ENCODE measurements at places on chromosomes 11 and 22.
A peak's percentile ranks its signal among the peaks of the same experiment; 100 is the strongest.

DNA sequence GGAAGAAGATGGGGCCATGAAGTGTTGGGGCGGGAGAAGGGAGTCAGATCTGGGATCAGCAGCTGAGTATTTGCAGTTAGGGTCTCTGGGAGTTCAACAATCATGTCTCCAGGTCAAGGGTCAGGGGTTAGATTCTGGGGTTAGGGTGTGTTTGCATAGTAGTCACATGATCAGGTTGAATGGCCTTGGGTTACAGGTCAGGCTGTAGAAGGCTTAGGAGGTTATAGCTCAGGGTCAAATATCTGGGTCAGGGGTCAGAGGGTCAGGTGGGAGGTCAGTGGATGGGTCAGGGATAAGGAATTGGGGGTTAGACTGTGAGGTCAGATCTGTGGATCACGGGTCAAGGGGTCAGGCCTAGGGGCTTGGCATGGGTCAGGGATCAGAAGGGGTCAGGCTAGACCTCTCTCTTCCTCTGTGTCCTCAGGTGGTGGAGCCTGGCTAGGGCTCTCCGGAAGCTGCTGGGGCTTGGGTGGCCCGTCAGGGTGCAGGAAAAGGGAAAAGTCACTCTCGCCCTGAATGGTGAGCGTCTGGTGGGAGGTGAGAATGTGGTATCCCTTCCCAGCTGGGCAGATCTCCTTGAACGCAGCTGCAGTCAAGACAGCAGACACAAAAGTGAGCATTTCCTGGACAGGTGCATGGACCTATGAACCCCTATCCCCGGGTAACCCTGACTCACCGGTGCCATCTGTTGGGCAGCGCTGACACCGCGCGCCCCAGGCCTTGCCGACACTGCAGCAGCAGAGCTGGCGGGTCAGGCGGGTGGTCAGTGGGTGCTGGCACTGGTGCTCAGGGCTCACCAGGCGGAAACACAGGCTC, 6.4 kb downstream of the LTBP3 start:
- DNase-seq: peak; percentile 71

- DNase-seq: no peak
Observed at GRCh38 chr11:13229136-13229535, 48.5 kb upstream of the BMAL1 start.

GRCh38 chr22:27903805-27904473, 15.1 kb downstream of the PITPNB start:
- DNase-seq: no peak

- no peak for DNase-seq
Observed at GRCh38 chr11:133078012-133078411, 454.3 kb downstream of the OPCML start.

DNA sequence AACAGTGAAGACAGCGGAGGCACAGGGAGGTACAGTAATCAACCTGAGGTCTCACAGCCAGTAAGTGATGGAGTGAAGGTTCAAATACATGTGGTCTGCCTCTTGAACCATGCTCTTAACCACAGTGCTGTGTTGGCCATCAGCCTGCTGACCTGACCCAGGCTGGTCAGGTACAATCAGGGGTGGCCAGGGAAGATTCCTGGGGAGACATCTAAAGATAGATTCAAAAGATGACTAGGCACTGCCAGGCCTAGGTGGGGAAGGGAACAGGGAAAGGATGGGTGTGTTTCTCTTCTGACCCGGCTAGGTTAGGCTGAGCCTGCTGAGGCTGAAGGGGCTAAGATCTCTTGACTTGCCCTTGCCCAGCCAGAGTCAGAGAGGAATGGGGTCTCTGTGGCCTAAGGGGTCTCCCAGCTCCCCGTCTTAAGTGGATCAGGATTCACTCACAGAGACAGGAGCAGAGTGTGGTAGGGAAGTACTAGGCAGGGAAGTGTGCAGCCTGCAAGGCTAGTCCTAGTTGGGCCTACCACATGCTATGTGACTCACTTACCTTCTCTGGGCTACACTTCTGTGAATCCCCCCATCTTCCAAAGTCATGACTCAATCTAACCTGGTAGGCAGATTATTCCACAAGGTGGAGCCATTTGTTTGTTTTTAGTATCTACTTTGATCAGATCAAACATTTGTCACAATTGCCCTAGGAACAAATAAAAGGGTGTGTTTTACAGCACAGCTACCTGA, 10.4 kb upstream of the SREBF2 start:
- peak; percentile 45 for DNase-seq

DNA sequence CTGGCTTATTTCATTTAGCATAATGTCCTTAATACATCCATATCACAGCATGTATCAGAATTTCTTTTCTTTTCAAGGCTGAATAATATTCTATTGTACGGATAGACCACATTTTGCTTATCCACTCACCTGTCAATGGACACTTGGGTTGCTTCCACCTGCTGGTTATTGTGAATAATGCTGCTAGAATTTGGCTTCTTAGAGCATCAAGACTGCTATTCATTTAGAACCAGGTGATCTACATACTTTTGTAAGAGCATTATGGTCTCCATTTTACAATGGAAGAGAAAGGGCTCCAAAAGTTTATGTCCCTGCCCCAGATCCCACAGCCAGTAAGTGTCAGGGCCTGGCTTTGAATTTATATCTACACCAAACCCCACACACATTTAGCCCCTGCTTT, 100.7 kb upstream of the CD82 start:
- DNase-seq: no peak

DNA sequence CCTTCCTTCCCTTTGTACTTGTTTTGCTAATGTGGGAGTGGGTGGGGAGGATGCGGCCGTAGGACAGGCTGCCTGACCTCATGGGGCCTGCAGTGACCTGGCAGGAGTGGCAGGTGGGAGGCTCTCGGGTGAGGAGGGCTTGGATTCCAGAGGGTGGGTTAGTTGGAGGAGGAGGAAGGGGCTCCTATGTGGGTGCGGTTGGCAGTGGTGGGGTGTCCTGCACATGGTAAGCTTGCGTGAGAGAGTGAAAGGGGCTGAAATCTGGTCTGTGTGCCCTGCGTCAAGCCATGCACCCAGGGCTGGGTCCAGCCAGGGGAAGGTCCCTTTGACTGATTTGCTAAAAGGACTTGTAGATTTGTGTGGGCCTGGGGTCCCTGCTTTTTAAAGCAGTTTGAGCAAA, 90.7 kb upstream of the OR4B1 start:
- no peak for DNase-seq

DNA sequence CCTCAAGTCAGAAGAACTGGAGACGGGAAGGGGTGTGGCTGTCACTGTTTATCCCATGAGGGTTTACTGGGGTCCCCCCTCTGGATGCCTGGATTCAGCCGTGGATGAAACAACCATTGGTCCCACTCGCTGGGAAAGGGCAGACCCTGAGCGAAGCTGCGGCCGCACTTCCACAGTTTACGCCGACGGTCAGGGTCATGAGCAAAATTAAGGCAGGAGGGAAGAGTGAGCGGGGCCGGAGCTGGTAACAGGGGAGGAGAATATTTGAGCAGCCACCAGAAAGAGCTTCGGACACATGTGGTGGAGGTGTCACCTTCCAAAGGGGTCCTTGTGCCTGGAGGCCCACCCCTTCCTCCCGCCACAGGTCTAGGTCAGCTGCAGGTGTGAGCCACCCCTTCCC, 344.9 kb downstream of the BRD1 start:
- DNase-seq: no peak

DNA sequence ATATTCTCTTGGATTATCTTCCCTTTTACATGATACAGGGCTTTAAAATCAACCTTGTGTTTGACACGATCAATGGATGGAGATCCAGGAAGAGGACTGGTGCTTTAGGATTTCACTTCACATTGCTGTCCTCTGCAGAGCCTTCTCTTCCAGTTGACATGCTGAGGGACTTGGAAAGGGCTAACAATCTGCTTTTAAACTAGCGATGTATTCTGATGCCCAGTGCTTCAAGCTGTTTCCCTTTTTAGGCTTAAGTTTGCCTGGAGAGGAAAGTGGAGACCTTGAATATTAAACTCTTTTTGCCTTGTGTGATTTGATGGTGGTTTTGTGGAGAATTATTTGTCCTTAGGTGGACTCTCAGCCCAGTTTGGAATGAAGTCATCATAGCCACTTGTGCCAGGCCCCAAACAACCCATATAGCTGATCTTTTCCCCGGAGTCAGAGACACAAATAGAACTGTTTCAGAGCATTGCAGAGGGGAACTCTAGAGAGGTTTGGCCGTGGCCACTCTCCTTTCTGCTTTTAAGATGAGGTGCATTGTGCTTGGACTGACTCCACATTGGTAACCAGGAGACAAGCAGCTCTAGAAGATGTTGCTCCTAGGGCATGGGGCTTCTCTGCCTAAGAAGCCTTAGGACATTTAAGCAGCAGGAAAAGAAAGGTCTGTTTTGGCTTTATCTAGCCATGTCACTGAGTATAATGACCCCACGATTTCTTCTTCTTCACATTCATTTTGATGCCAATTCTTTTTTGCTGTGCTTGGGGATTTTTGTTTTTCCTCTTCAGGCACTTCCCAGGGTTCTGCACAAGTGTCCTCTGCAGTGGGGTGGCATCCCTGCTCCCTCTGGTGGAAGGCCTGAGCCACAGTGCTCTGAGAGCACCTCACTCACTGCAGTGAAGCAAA, 152.8 kb downstream of the NCAM1 start:
- DNase-seq: no peak

DNA sequence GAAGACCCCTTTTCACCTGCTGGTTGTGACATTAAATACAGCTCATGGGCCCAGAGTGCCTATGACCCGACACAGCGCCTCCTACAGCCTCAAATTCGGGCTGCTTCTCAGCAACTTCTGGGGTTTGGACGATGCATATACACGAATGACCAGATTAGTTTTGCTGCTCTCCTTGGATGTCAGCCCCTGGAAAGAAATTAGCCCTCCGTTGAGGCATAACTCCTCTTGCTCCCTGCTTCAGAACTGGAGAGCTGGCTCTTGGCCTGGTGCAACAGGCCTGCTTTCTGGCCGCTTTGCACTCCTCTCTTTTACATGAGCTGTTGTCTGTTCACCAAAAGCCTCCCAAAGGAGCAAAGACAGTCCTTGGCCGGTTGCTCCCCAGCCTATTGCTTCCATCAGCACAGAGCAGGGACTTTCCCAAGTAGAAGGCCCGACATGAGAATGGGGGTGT, 3.3 kb downstream of the TECTA start:
- no peak for DNase-seq

DNA sequence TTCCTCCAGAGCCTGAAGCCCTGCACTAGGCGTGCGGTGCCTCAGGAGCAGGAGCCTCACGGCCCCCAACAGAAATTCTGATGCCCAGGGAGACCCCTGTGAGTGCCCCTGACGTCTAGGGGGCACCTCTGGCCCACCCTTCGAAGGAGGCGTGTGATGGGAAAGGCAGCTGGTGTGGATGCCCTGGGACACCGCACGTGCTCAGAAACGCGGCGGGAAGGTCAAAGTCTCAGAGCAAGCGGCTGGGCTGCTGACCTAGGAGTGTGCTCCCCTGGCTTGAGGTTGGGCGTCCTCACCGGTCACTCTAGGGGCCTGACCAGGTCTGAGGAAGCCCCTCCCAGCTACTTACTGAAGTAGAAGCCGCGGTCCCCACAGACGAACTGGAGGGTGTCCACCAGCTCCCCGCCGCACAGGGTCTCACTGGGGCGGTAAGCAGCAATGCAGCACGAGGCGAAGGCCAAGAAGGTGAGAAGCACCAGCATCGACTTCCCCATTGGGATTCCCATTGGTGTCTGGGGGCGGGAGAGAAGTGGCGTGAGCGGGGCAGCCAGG, 4.1 kb downstream of the IGF2 start:
- DNase-seq: no peak

DNA sequence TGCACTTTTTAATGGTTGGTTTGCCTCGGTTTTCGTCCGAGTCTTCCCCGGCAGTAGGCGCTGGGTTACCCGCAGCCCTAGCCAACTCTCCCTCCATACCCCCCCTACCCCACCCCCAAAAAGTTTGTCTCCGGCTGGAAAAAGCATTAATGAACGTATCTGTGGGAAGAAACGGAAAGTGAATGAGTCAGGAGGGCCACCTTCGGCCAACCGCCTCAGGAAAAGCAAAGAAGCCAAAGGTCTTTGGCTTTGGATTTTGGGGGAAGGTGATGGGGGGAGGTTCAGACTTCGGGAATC, 508 bp upstream of the FLI1 start:
- no peak for DNase-seq

- no peak for DNase-seq
Observed at GRCh38 chr11:123903932-123904331, 2.0 kb downstream of the OR8D4 start.

GRCh38 chr11:78432956-78433355, 15.3 kb upstream of the GAB2 start:
- no peak for DNase-seq

DNA sequence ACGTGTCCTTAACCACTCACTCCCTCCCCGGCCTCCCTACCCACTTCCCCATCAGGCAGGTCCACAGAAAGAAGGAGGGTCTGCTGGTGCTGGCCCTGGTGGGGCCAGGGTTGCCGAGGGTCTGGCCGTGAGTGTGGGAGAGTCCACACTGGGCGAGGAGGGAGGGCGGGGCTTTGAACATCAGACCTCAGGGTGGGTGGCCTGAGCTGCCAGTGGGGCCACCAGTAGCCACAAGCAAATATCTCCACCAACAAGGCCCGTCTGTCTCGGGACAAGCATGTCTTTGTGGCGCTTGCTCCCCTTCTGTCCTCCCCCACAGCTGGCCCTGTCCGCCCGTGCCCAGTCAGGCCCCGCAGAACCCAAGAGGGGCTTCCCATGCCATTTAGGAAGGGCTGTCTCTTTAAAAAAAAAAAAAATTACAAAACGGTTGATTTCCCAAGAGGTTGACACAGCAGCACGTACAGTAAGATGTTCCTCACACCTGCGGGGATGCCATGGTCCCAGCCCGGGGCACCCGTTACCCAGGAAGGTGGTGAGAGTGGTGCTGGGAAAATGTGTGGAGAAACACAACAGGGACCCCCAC, 17.7 kb upstream of the TALDO1 start:
- no peak for DNase-seq

- no peak for DNase-seq
Observed at GRCh38 chr22:45696227-45696626, 24.6 kb downstream of the ATXN10 start.

DNA sequence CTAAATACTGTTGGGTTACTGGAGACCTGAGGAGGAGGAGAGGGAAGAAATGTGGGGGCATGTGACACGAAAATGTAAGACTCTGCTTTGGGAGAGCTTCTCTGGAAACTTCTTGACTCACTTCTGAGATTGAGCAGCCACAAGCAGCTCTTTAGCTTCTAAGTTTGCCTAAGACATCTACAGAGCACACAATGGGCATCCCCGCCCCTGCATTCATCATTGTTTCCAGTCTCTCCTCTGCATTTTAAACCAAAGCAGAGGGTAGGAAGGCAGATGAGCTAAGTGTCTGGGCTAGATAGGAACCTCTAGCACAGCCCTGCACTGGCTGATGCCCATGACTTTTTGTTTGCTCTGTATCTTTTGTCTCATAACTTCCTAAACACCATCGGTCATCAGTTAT, 2.1 kb upstream of the OR52D1 start:
- no peak for DNase-seq

DNA sequence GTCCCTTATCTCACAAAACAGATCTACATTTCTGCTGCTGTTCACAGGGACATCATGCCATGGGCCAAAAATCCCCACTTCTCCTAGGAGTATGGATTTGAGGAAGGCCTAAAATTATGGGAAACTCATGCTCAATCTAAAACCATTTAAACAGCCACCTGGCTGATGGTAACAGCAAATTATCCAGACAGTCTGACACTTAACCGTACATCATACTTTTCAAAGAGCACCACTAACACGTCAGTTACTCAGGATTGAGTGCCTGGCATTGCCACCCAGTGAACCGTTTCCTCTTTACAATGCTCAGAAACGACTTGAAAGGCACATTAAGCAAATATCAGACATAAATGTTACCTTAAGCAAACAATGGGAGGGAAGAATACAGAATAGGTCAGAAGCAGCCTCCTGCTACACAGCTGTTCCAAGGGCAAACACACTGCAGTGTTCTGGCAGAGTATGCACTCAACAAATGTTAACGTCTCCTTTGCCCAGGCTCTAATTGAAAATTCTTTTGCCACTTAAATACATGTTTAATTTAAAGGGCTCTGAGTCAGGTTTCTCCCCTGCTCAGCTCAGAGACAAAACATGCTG, 18.8 kb upstream of the SLC36A4 start:
- DNase-seq: no peak

Data from activated CD8-positive, alpha-beta memory T cell treated with anti-CD3 and anti-CD28 coated beads, Interleukin-2, amount 50 U/mL, for 4 hours (primary cell).